ENCODE measurements at places on chromosomes 6 and 20. TPM values are rescaled to one million over a fixed set of nuclear protein-coding genes. Genes with fewer than 3 reads are reported as not detected.

CRYBG1 gene
- 32.4 TPM for total RNA-seq

WFDC10B gene
- total RNA-seq, result not detected

SRMS gene
- total RNA-seq, result 0.48 TPM

NKX2-4 gene
- total RNA-seq, result not detected

RPL7L1 gene
- total RNA-seq, result 96.9 TPM

HBS1L gene
- 105 TPM for total RNA-seq

IL20RA gene
- 4.4 TPM for total RNA-seq

ACOT8 gene
- 13.1 TPM for total RNA-seq

ERVFRD-1 gene
- not detected for total RNA-seq

CAP2 gene
- 19.0 TPM for total RNA-seq

TMC2 gene
- total RNA-seq, result 0.16 TPM

RPS6KA2 gene
- total RNA-seq, result 34.7 TPM

HS3ST5 gene
- 3.7 TPM for total RNA-seq

PBOV1 gene
- total RNA-seq, result not detected

ID4 gene
- total RNA-seq, result 102 TPM

COX4I2 gene
- 4.8 TPM for total RNA-seq

BMP5 gene
- total RNA-seq, result 78.7 TPM

CRISP3 gene
- 31.8 TPM for total RNA-seq

ARMC2 gene
- 7.2 TPM for total RNA-seq

All from urinary bladder (tissue), 4 donors.